ENCODE measurements at places on chromosomes 2 and 18.

GRCh38 chr2:88139203-88139702 lies 11.4 kb upstream of the FABP1 start:
- no peak for DNase-seq

GRCh38 chr18:26317398-26317797 lies 91.2 kb downstream of the TAF4B start:
- no peak for DNase-seq

GRCh38 chr2:207619764-207620203 lies 5.4 kb downstream of the METTL21A start:
- DNase-seq: no peak

DNA sequence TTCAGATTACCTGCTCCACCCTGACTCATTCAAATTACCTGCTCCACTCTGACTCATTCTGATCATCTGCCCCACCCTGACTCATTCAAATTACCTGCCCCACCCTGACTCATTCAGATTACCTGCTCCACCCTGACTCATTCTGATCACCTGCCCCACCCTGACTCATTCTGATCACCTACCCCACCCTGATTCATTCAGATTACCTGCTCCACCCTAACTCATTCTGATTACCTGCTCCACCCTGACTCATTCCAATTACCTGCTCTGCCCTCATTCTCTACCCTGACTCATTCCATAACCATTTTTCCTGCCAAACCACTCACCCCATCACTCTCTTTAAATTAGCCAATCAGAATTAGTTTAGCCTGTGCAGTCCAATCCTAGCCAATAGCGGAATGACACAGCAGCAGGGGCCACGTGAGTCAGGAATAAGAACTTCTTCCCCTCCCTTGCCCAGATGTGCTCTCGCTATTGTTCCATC lies 26.2 kb downstream of the CFAP53 start:
- DNase-seq: no peak

- DNase-seq: no peak
These were observed 19.8 kb downstream of the CCT7 start for GRCh38 chr2:73253901-73254300.

- no peak for DNase-seq
These were observed 1131.6 kb upstream of the TMEFF2 start for GRCh38 chr2:193326296-193326695.
